ENCODE measurements at places on chromosomes 16 and 17.

GRCh38 chr16:2159175-2159838 is 3.7 kb downstream of the TRAF7 start:
- DNase-seq, result no peak

GRCh38 chr17:41492771-41493170 is 3.1 kb upstream of the KRT36 start:
- DNase-seq, result no peak

GRCh38 chr17:59827721-59828477 is 64.8 kb downstream of the TUBD1 start:
- DNase-seq, result no peak

- no peak for DNase-seq
These were observed at the start of gene MYH11 for GRCh38 chr16:15856901-15857698. Gene MYH11, minus strand, starts transcription at chr16:15857028. Its CDS starts 18,776 bp downstream, at chr16:15838252.

DNA sequence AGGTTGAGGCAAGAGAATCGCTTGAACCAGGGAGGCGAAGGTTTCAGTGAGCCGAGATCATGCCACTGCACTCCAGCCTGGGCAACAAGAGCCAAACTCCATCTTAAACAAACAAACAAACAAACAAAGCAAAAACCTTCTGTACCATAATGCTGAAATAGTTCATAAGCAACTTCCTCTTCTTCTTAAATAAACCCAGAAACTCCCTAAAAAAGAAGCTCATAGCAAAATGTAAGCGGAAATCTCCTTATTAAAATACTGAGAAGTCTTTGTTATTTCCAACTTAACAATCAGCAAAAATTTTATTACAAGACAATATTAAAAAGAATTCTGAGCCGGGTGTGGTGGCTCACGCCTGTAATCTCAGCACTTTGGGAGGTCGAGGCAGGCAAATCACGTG is 82.8 kb downstream of the FBXL20 start:
- DNase-seq, result no peak

DNA sequence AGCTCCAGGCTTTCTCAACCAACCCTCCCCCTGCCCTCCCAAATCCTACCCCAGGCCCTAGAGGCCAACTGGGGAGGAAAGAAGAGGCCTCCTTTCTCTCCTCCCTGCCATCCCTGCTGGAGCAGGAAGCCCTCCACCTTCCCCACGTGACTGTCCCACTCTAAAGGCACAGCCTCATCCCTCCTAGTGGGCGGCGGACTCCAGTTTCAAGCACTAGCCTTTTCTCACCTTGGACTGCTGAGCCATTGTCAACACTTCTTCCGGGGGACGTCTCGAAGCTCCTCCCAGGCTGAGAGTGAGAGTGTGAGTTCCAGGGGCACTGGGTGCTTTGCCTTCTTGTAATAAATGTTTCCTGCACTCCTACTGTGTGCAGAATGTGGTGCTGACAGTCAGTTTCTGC is 21.4 kb upstream of the IRX6 start:
- no peak for DNase-seq
